Natural killer cell (primary cell): ENCODE measurements at places on chromosomes 7 and 10. TPM values are rescaled to one million over a fixed set of nuclear protein-coding genes. Genes with fewer than 3 reads are reported as not detected.

DNA sequence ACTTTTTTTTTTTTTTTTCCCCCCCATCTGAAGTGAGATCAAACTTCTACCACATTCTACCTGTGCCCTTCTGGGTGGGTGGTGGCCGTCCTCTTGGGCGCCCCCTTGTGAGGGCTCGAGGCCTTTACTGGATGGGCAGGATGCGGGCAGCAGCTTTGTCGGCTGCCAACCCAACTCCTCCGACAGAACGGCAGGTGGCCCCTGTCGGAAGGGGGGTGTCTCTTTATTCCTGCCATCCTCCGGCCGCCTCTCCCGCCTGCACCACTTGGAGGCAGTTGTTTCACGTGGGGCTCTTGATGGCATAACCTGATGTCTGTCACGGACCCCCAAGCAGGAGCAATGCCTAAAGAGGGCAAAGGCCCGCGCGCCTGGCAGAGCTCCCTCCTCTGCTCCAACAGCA lies 31.0 kb downstream of the AMZ1 start:
- DNase-seq = peak; percentile 79
- H3K4me3 ChIP-seq = no peak overlapping the region
- H3K36me3 ChIP-seq = no peaks in the 10 kb centered on the region

AIFM2 gene
- total RNA-seq = 3.7 TPM

GRCh38 chr10:69056536-69057260 lies 31.2 kb upstream of the SRGN start:
- H3K27me3 ChIP-seq = no peaks in the 10 kb centered on the region
- H3K36me3 ChIP-seq = no peaks in the 10 kb centered on the region
- H3K4me3 ChIP-seq = no peak overlapping the region
- DNase-seq = no peak
- peaks cover 83% of the 10 kb centered on the region for H3K4me1 ChIP-seq

DNA sequence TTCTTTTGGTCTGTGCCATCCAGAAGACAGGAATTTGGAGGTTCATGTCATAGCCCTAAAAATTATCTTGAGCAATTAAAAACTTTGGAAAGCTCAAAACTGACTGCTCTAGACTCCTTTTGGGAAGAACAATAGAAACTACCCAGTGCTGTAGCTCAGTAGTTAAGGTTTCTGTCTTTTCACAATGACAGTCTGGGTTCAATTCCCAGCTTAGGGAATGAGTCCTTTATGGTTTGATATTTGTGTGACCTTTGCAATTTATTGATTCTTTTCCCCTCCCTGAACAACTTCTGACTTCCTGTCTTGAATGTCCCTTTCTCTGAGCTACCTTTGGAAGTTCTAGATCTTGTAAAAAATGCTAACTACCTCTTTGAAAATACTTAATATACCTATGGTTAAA lies 603.3 kb upstream of the IGFBP3 start:
- no peaks in the 10 kb centered on the region for H3K4me1 ChIP-seq
- H3K27ac ChIP-seq = no peak overlapping the region
- no peaks in the 10 kb centered on the region for H3K36me3 ChIP-seq
- H3K4me3 ChIP-seq = no peak overlapping the region
- no peak for DNase-seq

DNA sequence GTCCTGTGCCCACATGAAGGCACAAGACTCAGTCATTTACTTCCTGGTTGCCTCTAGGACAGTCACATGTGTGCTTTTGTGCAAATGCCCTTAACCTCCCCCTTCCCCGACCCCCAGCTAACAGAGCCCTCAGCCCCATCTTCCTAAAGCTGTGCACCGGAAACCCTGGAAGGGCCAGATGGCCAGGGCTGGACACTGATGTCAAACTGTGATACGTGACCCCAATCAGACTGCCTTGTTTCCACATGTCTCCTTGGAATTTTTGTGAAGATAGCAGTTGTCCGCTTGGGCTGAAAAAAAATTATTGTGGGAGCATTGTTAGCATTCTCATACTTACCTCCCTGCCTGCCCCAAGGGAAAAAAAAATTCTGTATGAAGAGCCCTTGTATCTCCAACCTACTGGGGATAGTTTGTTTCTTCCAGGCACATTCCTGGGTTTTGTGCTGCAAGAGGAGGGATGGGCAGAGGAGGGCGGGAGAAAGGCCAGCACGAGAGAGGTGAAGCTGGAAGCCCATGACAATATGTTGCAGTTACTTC lies 17.0 kb upstream of the ADAM12 start:
- H3K27ac ChIP-seq = no peak overlapping the region
- H3K4me3 ChIP-seq = no peak overlapping the region
- no peaks in the 10 kb centered on the region for H3K36me3 ChIP-seq
- DNase-seq = no peak
- H3K4me1 ChIP-seq = no peaks in the 10 kb centered on the region

DNA sequence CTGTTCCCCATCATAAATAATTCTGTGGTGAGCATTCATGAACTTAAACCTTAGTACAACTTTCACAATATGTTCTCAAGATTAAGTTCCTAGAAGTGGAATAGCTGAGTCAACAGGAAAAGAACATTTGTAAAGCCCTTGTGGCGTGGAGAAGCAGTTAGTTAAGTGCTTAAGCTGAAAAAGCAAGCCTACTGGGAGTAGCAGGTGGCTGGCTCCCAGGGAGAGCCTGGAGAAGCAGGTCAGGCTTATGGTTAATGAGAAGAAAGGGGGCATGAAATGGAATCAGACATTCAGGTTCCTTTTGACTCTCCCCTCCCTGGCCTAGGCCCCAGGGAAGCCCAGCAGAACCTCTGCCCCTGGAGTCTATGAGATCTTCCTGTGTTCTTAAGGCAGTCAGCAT lies 35.3 kb downstream of the VSTM4 start:
- H3K4me1 ChIP-seq = peaks cover 6% of the 10 kb centered on the region
- H3K4me3 ChIP-seq = no peak overlapping the region
- no peaks in the 10 kb centered on the region for H3K27me3 ChIP-seq
- H3K27ac ChIP-seq = no peak overlapping the region
- no peak for DNase-seq

- no peaks in the 10 kb centered on the region for H3K36me3 ChIP-seq
- no peaks in the 10 kb centered on the region for H3K4me1 ChIP-seq
- H3K27me3 ChIP-seq = no peaks in the 10 kb centered on the region
- no peak overlapping the region for H3K4me3 ChIP-seq
- no peak overlapping the region for H3K27ac ChIP-seq
Measured at GRCh38 chr7:111112439-111112838, 21.5 kb downstream of the LRRN3 start.

DNA sequence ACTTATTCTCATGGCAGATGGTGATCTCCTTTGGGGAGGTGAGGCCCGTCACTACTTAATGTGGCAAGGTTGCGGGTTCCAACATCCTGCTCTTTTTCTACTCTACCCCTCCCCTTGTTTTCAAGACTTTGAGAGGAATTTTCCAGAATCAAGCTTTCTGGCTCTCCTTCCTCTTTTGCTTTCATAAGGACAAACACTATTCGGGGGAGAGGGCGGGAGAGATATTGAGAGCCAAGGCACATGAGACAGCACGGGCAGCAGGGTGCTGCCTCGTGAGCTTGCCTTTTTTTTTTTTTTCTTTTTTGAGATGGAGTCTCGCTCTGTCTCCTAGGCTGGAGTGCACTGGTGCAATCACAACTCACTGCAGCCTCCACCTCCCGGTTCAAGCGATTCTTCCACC lies 6.9 kb upstream of the PFKFB3 start:
- no peak overlapping the region for H3K4me3 ChIP-seq
- H3K27ac ChIP-seq = no peak overlapping the region
- H3K36me3 ChIP-seq = no peaks in the 10 kb centered on the region
- H3K4me1 ChIP-seq = peaks cover 3% of the 10 kb centered on the region
- DNase-seq = no peak

DNA sequence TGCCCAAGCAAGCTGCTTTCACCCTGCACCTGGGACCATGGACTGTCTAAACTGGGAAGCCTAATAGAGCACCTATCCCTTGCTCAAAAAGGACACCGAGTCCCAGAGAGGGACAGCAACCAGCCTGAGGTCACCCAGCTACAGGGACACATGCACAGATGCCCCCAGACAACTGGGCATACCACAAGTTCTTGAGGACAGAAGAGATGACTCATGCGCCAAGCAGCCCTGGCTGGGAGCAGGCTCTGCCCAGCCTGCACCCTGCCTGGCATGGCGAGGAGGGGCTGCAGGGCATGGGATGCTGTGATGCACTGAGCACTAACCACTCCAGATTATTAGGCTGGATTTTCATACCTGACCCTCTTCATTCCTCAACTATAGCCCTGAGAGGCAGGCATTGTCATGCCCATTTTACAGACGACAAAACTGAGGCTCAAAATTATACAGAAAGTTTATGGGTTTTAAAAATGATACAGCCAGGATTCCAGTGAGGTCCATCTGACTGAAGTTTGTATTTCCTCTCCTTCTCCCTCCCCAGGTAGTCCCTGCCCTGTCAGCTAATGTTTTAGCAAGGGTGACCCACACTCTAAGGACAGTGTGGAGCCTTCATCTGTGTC lies 289.3 kb upstream of the ZMIZ1 start:
- H3K27ac ChIP-seq = no peak overlapping the region
- H3K36me3 ChIP-seq = no peaks in the 10 kb centered on the region
- no peak for DNase-seq
- H3K27me3 ChIP-seq = no peaks in the 10 kb centered on the region
- H3K4me1 ChIP-seq = no peaks in the 10 kb centered on the region

DNA sequence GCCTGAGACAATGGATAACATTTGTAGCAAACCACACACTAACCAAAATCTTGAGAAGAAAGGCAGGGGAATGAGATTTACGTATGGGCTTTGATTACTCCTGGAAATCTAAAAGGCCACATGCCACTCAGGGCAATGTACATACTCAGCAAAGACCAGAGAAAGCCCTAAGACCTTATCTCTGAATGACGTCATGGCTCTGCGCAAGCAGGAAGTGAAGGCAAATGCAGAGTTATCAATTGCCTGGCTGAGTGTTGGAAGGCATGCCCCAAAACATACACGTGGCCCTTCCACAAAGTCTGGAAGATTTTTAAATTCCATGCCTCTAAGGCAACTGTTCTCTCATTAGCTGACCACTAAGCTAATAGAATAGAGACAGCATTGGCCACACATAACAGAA lies 90.9 kb upstream of the NRBF2 start:
- peaks cover 8% of the 10 kb centered on the region for H3K27me3 ChIP-seq
- no peak for DNase-seq
- H3K27ac ChIP-seq = no peak overlapping the region
- no peaks in the 10 kb centered on the region for H3K36me3 ChIP-seq

DNA sequence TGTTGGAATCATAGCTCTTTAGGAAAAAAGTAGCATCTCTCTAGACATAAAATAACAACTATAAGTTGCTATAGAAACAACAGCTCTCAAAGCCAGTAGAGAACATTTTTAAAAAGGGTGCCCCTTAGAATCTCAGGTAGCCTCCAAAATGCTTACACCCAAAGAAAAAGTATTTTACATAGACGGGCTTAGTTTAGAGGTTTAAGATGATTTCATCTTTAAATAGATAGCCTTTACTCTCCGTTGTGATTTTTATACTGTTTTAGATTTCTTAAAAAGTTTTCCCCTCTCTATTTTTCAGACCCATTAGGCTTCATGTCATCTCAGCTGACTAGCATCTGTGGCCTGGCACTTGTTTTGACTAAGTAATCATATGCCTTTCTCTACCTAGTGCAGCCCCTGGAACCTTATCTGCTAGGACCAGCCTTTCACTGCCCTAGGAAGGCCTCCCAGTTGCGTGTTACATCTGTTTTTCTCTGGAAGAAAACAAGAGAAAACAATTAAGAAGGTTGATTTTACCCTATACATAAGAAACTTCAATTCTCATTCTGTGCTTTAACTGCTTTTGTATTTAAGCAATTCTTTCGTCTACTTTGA lies 6.9 kb upstream of the BPGM start:
- no peak for DNase-seq
- peaks cover 6% of the 10 kb centered on the region for H3K4me1 ChIP-seq
- no peak overlapping the region for H3K4me3 ChIP-seq
- H3K27ac ChIP-seq = peak overlapping the region; percentile 79
- no peaks in the 10 kb centered on the region for H3K36me3 ChIP-seq
- no peaks in the 10 kb centered on the region for H3K27me3 ChIP-seq

SSC4D gene
- 0.40 TPM for total RNA-seq

- no peaks in the 10 kb centered on the region for H3K4me1 ChIP-seq
- H3K27ac ChIP-seq = no peak overlapping the region
- H3K36me3 ChIP-seq = peaks cover 4% of the 10 kb centered on the region
Measured at GRCh38 chr10:95241533-95241932, 47.5 kb downstream of the ACSM6 start.

CPXM2 gene
- not detected for total RNA-seq

ANKRD61 gene
- total RNA-seq = not detected

NKX2-3 gene
- not detected for total RNA-seq

DNA sequence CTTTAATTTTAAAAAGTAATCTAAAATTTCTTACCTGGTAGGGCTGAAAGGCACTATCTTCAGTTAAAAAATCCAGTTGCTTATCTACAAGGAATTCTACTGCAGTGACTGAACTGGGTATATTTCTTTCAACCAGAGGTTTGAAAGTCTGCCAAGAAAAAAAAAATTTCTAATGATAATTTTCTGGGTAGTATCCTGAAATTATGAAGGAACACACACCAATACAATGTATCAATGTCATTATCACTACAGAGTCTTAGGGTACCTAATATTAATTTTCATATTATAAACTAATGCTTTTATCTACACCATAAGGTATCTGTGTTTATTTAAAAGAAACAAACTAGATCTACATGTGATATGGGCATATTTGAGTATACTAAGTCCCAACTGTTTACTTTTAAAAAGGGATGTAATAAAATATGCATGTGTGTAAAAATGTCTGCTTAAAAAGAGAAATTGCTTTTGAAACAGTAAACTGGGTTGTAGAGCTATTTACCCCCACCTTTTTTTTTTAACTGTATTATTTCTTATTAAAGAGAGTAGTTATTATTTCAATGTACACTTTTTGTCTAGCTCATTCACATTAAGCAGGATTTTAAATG lies 131.6 kb downstream of the NRBF2 start:
- H3K27me3 ChIP-seq = no peaks in the 10 kb centered on the region
- peaks cover 12% of the 10 kb centered on the region for H3K36me3 ChIP-seq
- H3K27ac ChIP-seq = peak overlapping the region; percentile 81

DNA sequence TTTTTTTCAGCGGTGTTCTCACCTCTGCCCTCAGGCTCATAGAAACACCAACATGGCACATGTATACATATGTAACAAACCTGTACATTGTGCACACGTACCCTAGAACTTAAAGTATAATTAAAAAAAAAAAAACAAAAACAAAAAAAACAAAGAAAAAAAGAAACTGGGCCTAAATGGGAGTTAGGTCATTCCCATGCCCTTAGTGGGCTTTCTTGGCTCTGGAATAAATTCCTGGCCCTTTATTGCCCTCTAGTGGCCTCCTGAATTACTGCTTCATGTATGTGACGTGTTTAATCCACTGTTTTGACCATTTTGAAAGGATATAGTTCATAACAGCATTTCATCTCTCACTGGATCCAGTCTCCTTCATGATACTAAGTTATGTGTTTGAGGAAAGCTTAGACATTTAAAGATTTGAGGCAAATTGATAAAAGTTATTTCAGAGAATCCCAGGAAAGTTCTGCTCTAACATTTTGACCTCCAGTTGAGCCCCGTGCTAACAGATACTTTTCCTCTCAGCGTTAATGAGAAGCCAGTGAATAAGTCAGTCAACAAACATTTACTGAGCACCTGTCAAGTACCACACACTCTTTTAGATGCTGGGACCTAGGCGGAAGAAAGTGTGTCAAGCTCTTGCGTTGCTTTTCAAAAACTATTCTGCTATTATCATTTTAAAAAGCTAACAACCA lies 54.7 kb upstream of the SYPL1 start:
- H3K27ac ChIP-seq = no peak overlapping the region
- no peaks in the 10 kb centered on the region for H3K36me3 ChIP-seq
- DNase-seq = peak; percentile 75
- H3K27me3 ChIP-seq = no peaks in the 10 kb centered on the region
- H3K4me3 ChIP-seq = no peak overlapping the region

- no peaks in the 10 kb centered on the region for H3K27me3 ChIP-seq
- no peak for DNase-seq
- no peak overlapping the region for H3K27ac ChIP-seq
- no peaks in the 10 kb centered on the region for H3K4me1 ChIP-seq
Measured at GRCh38 chr10:25388188-25388861, 213.5 kb downstream of the GPR158 start.
